ENCODE measurements at places on chromosomes 11 and 22. TPM values are rescaled to one million over a fixed set of nuclear protein-coding genes. Genes with fewer than 3 reads are reported as not detected.

The PHOX2A gene
- total RNA-seq = not detected

The OR52I2 gene
- total RNA-seq = not detected

The DUSP8 gene
- total RNA-seq = 2.3 TPM

The CTSW gene
- total RNA-seq = 44.3 TPM

The APOA1 gene
- 0.33 TPM for total RNA-seq

The CECR2 gene
- not detected for total RNA-seq

The CRACR2B gene
- 3.6 TPM for total RNA-seq

The SLC6A5 gene
- total RNA-seq = not detected

The TMEM191C gene
- 0.64 TPM for total RNA-seq

The MIOX gene
- total RNA-seq = not detected

The FXYD6 gene
- total RNA-seq = not detected

The SEC14L2 gene
- total RNA-seq = 4.9 TPM

The LIPT2 gene
- total RNA-seq = 4.0 TPM

The SLC17A6 gene
- not detected for total RNA-seq

The HTR3B gene
- total RNA-seq = not detected

The C11orf16 gene
- not detected for total RNA-seq

The GGTLC3 gene
- total RNA-seq = not detected

The NAV2 gene
- total RNA-seq = 1.2 TPM

The GNAZ gene
- total RNA-seq = 2.0 TPM

The MN1 gene
- total RNA-seq = 0.13 TPM

The PIH1D2 gene
- total RNA-seq = 0.57 TPM

The MYO7A gene
- 0.31 TPM for total RNA-seq

The RAG1 gene
- 0.44 TPM for total RNA-seq

All from CD8-positive, alpha-beta memory T cell (primary cell).